ENCODE measurements at places on chromosomes 12 and 14.
A peak's percentile ranks its signal among the peaks of the same experiment; 100 is the strongest.

DNA sequence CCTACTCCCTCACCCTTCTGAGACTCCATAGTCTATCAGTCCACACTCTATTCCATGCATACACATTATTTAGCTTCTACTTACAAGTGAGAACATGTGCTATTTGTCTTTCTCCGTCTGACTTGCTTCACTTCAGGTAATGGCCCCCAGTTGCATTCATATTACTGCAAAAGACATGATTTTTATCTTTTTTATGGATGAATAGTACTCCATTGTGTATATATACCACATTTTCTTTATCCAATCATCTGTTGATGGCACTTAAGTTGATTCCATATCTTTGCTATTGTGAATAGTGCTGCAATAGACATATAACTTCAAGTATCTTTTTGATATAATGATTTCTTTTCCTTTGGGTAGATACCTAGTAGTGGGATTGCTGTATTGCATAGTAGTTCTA lies 171.8 kb downstream of the DACT1 start:
- DNase-seq, result no peak

GRCh38 chr12:52081263-52081733 lies 1.8 kb downstream of the SMIM41 start:
- no peak for DNase-seq

- DNase-seq, result no peak
Measured at GRCh38 chr12:116332705-116333380, 55.4 kb upstream of the MED13L start.

- DNase-seq, result no peak
Measured at GRCh38 chr12:84290168-84290567, 622.4 kb downstream of the SLC6A15 start.

DNA sequence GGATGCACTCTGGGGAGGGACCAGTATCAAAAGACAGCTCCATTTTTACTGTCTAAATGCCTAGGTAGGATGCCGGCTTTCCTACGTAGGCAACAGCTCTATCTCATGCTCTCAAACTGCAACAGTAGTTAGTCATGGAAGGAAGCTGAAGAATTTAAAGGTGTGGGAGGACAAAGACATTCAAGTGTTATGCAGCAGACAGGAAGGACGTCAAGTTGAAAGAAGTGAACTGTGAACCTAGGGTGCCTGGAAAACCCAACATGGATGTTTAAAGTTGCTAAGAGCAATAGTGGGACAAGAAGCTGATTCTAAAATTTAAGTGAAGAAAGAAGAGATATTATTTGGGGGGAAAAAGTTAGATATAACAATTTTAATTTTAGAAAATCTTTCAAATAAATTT lies 5.9 kb downstream of the SEC23A start:
- peak; percentile 22 for DNase-seq

DNA sequence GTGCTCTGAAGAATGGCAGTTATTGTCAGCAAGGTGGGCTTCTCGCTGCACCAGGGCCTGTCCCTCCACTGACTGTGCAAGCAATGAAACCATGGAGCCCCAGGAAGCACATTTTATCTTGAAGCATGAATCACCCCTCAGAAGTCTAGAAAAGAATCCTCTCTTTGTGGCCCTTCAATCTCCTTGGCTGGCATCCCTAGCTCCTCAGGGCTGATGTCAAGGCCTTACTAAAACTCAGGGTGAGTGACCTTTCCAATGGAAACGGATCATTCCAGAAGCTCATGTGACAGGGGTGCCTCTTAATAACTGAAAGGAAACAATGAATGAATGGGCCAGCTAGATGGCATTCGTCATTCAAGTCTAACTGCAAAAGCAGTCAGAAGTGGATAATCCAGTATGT lies 22.3 kb upstream of the PLEKHH1 start:
- no peak for DNase-seq

GRCh38 chr12:7642876-7643309 lies 22.8 kb downstream of the APOBEC1 start:
- DNase-seq, result no peak

All from RCC 7860 (cell line).